T-helper 2 cell (primary cell): ENCODE measurements at places on chromosomes 4 and X.

DNA sequence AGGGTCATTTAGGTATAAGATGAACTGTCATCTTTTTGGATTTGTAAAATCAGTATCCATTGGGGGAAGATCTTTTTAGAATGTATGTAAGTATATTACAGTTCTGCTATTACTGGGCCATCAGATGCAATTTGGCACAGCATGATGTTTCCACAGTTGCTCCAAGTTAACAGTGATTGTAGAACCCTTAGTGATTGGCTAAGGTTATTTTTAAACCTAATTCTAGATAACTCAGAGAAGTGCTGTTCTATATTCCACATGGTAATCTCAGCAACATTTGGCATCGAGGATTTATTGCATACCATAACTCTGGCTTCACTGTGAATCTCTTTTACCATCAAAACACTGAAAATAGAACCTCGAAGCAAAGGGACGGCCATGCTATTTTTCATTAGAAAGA lies 215.7 kb upstream of the HAND2 start:
- DNase-seq, result no peak

- DNase-seq, result no peak
Measured at GRCh38 chr4:55340266-55340665, 5.8 kb upstream of the SRD5A3 start.

GRCh38 chr4:121818215-121818614 lies 5.5 kb downstream of the CCNA2 start:
- no peak for DNase-seq

DNA sequence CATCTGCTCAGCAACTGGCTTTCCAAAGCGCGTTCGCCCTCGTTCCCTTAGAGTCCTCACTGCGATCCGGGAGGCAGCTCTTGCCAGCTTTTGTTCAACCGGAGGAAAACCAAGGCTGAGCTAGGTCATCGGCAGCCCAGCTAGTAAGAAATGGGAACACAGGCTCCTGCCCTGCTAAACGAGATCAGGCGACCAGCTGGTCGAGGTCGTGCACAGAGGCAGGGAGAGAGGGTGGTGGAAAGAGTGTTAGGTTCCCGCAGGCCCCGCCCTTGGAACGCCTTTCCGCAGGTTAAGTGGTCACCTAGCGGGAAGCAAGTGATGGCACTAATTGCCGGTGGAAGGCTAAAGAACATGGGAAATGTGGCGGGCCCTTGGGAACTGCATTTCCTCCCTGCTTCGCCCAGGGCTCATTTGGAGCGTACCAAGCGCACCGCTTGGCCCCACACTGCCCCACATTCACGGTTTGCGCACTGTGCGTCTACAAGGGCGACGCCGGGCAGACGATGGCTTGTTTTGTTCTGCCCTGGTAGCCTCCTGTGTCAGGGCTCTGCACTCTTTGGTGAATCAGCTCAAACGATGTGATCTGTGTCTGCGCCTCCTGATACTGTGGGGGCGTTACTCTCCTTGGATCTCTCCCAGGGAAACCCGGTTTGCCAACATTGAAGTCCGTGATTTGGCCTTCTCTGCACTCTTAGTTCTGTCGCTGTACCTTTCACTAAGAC lies 7.2 kb upstream of the PRDM8 start:
- no peak for DNase-seq

DNA sequence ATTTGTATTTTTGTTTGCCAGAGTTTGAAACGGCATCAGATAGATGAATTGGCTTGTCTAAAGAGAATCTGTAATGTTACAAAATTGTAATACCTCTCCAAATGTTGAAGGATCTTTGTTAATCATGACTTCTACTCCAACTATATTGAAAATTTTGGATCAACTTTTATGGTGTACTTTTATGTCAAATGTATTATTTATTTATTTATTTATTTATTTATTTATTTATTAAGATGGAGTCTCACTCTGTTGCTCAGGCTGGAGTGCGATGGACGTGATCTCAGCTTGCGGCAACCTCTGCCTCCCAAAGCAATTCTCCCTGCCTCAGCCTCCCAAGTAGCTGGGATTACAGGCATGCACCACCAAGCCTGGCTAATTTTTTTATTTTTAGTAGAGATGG lies 36.0 kb downstream of the RPA4 start:
- DNase-seq, result no peak

DNA sequence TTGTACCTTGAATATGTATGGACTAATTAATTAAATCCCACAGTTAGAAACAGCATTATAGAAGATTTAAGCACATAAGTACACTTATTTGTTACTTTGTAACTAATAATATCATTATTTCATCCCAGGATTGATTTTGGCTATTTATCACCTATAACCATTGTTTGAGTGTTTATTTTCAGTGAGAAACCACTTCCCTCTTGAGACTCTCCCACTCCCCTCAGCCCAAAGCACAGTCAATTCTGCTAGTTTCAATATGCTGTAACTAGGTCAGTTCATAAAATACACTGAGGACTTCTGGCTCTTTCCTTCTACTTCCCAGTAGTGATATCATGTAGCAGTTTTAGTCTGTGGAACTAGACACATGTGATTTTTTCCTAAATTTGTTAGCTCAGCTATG lies 16.3 kb downstream of the OFD1 start:
- DNase-seq, result no peak

DNA sequence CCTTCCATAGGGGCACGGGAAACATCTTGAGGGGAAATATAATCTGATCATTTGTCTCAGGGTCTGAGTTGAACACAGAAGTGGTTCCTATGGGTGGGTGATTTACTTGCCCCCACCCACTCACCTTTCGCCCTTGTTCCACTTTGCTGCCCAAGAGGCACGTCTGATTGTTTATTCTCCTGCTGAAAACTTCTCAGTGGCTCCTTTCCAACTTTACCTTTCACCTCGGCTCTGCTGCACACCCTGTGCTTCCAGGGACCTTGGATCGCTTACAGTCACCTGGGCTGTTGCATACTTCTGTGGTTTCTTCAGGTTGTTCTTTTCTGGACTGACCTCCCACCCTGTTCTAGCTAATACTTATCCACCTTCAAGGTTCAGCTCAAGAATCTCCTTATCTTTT lies 213.4 kb upstream of the JADE1 start:
- no peak for DNase-seq

- DNase-seq, result no peak
Measured at GRCh38 chr4:178349601-178350000, 907.4 kb upstream of the AGA start.

- DNase-seq, result no peak
Measured at GRCh38 chr4:110107866-110108265, 90.5 kb downstream of the ELOVL6 start.

DNA sequence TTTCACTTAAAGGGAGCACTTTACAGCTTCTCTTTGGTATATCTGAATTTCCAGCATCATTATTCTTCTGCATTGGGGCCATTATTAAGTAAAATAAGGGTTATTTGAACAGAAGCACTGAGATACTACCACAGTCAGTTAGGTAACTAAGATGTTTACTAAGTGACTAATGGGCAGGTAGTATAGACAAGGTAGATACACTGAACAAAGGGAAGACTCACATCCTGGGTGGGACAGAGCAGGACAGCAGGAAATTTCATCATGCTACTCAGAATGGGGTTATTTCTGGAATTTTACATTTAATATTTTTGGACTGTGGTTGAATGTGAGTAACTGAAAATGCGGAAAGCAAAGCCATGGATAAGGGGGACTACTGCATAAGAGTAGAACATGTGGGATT lies 316.0 kb downstream of the CCSER1 start:
- DNase-seq, result no peak

- DNase-seq, result no peak
Measured at GRCh38 chrX:39762266-39762841, 335.4 kb downstream of the BCOR start.

DNA sequence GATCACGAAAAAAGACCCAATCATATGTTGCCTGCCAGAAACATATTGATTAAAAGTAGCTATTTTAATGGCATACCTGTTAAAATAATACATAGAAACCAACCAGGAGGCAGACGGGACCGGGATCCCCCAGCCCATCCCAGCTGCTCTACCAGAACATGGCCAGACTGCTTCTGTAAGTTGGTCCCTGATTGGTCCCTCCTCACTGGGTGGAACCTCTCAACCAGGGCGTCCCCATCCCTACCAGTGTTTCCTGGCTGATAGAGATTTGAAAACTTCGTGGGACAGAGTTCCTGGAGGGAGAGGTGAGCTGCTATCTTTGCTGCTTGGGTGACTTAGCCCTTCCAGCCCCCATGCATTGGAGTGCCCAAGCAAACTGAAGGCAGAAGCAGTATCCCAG lies 256.2 kb downstream of the TRAM1L1 start:
- DNase-seq, result no peak

DNA sequence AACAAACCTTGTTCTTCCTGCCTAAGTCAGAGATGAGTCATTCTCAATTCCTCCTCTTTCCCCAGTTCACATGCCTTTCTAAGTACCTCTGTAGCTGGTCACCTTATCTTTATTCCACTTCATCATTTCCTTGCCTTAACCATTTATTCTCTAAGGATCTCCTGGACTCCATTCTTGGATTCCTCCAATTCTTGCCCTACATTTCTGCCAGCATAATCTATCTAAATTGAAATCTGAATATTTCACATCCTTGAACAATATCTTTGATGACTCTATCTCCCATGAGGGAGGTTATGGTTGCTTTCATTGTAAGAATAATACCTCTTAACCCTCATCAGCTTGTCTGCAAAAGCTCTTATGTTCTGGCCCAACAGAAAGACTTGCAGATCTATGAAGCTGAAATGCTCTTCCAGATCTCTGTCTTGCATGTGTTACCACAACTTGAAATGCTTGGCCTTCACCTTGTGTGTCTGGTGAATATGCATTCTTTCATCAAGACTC lies 28.6 kb upstream of the PDE5A start:
- no peak for DNase-seq

DNA sequence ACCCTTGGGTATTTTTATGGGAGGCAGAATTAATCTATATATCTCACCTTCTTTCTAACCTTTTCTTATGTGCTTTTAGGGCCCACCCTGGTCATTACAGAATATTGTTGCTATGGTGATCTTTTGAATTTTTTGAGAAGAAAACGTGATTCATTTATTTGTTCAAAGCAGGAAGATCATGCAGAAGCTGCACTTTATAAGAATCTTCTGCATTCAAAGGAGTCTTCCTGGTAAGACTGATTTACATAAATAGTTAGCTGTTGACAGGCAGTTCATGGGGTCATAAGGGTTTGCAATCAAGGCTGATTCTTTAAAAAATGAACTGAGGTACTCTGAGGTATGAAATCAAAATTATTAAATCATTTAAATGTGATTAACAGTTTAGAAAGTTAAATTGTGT lies 71.5 kb downstream of the KIT start:
- no peak for DNase-seq

DNA sequence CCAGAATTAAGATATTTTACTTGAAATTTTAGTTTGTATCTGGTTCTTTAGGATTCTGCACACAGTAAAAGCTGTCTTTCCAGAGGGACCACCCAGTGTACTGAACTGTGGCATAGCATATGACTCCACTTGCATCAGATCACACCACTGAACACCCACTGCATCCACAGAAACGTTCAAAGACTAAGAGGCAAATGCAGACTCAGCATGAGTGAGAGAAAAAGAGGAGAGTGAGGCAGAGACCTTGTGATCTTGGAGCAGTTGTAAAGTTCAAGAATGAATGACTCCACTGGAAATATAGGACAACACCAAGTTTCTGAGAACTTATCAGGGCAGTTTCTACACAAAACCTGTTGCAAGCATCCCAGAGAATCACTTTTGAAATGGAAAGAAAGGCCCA lies 20.8 kb downstream of the PRDM5 start:
- no peak for DNase-seq

DNA sequence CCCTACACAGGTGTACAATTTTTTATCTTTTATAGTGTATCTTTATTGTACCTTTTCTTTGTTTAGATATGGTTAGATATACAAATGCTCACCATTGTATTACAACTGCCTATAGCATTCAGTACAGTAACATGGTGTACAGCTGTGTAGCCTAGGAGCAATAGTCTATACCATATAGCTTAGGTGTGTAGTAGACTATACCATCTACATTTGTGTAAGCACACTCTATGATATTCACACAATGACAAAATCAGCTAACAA lies 80.3 kb downstream of the FAM13A start:
- no peak for DNase-seq

GRCh38 chr4:160826339-160826679 lies 1337.5 kb downstream of the FSTL5 start:
- no peak for DNase-seq

DNA sequence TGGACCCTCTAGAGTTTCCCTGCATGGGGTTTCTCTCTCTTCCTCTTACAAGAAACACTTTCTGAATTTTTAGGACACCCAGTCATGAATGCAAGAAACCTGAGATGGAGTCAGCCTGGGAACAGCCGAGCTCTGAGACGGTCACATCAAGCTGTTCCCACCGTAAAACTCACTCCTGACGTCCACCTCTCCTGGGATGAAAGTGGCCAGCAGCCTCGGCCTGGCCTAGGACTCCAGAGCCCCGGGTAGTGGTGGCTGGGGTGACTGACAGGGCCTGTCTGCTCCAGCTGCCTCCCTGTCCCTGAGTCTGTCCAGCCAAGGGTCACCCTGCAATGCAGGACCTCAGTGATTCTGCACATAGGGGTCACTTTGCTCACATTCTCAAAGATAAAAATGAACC lies 217.8 kb downstream of the SHOX start:
- no peak for DNase-seq

DNA sequence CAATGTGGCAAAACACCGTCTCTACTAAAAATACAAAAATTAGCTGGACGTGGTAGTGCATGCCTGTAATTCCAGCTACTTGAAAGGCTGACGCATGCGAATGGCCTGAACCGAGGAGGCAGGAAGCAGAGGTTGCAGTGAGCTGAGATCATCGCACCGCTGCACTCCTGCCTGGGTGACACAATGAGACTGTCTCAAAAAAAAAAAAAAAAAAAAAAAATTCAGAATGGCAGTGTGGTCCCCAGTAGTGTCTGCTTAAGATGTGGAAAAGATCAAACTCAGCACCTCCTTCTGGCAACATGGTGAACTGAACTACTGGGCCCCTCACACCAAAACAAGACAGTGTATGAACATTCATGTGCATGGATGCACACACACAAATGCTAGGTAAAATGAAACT lies 32.2 kb downstream of the SMS start:
- no peak for DNase-seq

DNA sequence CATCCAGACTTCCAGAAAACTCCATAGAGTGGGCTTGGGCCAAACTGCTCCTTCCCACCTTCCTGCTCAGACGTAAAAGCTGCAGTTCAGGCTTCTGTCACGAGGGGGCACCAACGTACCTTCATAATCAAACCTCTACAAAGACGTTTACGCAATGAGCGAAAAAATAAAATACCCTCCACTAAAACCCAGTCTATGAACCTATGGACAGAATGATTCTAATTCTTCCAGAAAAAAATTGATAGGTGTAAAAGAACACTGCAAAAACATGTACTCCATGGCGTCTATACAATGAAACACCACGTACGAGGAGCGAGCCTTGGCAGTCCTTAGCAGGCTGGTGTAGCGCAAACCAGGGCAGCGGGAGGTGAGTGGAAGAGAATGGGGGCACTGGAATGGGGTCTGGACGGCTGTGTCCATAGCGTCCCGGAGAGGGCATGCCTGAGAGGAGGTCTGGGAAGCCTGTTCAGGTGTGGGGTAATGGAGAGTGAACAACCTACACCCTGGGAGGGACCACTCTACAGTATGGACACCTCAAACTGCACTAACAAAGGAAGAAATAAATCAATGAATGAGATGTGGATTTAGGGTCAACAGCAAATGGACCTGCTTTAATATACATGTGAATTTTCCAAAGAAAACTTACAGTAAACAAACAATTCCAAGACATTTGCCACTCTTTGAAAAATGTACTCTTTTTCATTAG lies 14.4 kb upstream of the RAB40A start:
- DNase-seq, result peak; percentile 38
